ENCODE measurements at places on chromosomes 7 and 10.

DNA sequence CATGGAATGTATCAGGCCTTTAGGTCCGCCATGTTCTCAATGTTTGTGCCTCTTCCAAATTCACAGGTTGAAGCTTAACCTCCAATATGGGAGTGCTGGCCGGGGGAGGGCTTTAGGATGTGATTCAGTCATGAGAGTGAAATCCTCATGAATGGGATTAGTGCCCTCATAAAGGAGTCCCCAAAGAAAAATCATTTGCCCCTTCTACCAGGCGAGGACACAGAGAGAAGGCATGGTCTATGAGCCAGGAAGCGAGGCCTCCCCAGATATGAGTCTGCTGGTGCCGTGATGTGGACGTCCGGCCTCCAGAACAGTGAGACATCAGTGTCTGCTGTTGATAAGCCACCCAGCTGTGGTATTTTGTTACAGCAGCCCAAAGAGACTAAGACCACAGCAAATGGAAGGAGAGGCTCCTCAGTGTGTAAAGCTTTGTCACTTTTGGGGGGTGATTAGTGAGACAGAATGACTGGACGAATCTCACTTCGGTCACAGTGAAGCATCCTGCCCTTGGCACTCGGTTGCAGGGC, 231.3 kb upstream of the KLF6 start:
- no peak for DNase-seq

GRCh38 chr7:69651101-69651590, 52.9 kb downstream of the AUTS2 start:
- DNase-seq: no peak

GRCh38 chr7:101207459-101207858, 6.6 kb upstream of the MOGAT3 start:
- no peak for DNase-seq

GRCh38 chr10:91335147-91335546, 75.0 kb upstream of the HECTD2 start:
- no peak for DNase-seq

Measured in activated T-helper 1 cell treated with anti-CD3 and anti-CD28 coated beads, Interleukin-2, amount 50 U/mL, for 16 hours (primary cell).